ENCODE measurements at places on chromosomes 11 and 22.

- no peak for DNase-seq
Observed at GRCh38 chr22:26168330-26168851, 871 bp upstream of the SEZ6L start.

GRCh38 chr22:36301851-36302250 lies 48.9 kb downstream of the APOL1 start:
- DNase-seq = no peak

DNA sequence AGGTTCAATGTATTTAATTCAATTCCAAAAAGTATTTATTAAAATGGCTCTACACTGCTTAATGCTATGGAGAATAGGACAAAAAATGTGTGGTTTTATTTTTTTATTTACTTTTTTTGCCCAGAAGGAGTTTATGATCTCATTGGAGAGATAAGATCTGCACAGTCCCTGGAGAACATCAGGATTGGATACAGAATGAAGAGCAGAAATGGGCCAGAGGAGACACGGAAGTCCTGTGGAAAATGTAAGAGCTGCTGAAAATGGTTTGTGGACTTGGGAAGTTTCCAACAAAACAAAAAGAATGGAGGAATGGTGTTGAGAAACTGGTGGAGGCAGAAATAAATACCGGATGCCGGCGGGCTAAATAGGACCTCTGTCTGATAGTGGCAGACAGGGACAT lies 554.6 kb downstream of the OPCML start:
- no peak for DNase-seq

- DNase-seq = peak; percentile 74
Observed at GRCh38 chr11:35617687-35618496, at the start of gene FJX1. Gene FJX1 (plus strand): TSS chr11:35618460. CDS start chr11:35618637, 177 bp downstream.

DNA sequence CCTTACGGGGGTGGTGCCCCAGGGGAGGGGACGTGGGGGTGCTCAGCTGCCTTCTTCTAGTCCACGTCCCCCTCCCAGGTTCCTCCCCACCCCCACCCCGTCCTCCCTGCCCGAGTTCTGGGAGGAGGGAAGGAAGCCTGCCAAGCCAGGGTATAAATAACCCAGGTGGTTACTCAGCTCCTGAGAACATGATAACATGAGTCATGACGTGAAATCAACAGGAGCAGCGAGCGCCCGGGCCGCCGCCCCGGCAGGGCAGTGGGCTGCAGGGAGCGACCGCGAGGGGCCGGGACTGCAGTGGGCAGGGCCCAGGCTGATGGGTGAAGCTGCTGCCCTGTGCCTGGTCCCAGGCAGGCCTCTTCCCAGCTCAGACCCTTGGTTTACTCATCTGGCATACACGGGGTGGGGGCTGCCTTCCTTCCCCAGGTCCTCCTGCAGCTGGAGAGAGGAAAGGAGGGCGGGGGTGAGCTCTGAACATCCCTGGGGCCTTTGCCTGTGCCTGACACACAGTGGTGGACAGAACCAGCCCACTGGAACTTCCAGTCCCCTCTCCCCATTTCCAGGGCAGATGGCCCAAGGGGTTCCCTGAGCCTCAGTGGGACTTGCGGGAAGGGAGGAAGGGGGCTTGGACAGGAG lies 8.8 kb upstream of the PDGFB start:
- DNase-seq = peak; percentile 56

DNA sequence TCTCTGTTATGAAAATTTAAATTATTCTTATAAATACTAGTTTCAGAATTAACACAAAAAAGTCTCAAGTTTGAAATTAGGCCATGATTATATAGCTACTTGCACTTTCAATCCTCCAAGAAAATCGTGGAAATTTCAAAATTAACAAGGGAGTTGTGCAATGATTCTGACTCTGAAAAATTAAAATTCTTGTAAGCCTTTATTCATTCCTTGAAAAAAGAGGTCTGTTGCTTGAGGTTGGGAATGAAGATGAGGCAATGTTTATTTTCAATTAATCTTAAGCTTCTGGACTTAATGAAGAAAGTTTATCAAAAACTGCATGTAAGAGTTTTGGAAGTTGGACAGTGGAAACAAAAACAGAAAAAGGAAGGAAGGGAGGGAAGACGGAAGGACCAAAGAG lies 128.2 kb upstream of the FIBIN start:
- DNase-seq = no peak
